ENCODE measurements at places on chromosomes 5 and 9.

- DNase-seq = no peak
Observed at GRCh38 chr5:125143011-125143410, 396.6 kb upstream of the ZNF608 start.

DNA sequence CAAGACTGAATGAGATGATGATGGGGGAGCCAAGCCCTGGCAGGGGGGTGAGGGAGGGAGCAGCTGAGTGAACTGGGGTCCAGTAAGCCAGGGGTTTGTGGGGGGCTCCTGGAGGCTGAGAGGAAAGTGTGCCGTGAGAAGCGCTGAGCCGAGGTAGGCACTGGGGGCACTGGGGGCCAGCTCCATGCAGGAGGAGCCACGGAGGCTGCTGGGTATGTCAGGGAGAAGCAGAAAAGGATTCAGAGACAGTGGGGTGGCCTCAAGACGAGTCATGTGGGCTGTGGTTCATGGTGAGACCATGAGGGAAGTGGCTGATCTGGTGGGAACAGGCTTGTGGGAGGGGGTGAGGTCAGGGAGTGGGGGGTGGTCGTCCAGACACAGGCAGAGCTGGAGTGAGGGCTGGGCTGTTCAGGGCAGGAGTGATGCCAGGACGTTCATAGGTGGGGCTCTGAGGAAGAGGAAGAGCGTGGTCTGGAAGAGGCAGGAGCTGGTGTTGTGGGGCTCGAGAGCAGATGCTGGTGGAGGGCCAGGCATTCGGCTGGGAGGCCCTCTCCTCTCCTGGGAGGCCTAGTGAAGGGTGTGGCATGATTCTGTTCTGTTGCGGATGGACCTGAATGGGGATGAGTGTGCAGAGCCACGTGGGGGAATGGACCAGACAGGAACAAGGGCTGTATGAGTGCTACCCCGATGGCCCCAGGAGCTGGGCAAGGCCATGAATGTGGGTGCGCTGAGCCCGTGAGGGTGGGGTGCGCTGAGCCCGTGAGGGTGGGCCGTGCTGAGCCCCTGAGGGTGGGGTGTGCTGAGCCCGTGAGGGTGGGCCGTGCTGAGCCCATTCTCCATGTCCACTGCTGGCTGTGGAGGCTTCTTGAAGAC, 92.7 kb upstream of the CACNA1B start:
- no peak for DNase-seq

- DNase-seq = no peak
Observed at GRCh38 chr5:56480705-56481427, 247.7 kb upstream of the ANKRD55 start.

GRCh38 chr5:175344331-175345195, 99.4 kb downstream of the DRD1 start:
- no peak for DNase-seq

- no peak for DNase-seq
Observed at GRCh38 chr5:57698802-57699201, 216.2 kb upstream of the ACTBL2 start.

DNA sequence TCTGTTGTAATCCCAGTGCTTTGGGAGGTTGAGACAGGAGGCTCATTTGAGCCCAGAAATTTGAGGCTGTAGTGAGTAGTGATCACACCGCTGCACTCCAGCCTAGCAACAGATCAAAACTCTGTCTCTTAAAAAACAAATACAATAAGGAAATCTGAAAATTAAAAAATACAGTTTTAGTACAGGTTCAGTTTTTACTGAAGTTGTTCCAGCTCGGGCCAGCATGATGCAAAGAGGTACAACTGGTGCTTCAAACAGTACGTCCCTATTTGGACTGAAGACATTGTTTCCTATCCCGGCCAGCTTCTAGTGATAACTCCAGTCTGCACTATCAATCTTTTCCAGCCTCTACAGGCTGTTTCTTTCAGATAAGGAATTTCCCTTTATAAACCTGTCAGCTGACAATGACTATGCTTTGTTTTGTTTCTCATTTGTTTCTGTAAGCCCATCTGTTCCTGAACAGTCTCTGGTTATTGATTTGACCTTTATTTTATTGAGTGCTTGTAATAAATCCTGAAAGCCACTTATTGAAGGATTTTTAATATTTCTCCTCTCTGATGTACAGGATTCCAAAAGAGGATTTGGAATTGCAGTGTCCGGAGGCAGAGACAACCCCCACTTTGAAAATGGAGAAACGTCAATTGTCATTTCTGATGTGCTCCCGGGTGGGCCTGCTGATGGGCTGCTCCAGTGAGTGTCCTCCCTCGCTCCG, 41.9 kb downstream of the TJP2 start:
- DNase-seq = no peak

DNA sequence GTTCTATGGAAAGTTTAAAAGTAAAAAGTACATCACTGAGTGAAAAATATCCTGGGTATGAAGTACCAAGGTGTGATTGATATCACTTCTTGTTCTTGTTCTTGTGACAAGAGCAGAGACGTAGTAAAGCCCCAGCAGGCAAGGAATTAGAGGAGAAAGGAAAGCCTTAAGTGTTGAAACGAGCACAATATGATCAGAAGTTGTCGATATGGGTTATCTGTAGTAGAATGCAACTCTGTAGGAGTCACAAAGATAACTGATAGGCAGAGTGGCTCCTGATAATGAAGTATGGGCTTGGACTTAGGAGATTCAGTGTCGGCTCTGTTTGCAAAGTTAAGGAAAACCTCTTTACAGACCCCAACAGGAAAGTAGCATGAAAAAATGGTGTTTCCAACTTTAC, 1179.1 kb downstream of the DTWD2 start:
- no peak for DNase-seq

DNA sequence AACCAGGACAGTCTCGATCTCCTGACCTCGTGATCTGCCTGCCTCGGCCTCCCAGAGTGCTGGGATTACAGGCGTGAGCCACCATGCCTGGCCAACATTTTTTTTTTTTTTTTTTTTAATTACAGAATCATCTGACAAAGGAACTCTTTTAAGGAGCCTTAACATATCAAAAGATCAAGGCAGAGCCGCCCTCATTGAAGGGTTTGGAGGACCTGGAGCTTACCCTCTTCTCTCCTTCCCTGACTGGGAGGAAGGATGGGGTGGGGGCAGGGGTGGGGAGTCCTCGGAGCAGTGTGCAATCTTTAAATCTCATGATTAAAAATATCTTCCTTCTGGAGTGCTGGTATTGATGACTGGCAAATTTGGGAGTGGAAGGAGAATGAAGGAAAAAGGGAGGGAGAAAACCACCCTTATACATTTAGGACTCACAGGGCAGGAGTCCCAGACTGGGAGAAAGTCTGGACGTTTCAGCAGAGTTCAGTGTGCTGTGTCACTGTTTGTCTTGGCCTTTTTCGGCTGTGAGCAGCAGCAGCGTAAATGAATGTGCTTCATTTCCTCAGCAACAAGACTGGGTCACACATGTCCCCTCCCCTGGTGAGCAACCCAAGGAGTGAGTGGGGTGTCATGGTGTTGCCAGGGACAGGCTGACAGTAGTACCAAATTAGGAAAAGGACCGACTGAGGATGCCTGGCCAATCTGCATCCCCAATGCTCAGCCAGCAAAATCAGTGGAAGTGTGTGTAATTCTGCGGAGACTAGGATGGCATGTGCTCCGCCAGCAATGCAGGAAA, 115.3 kb upstream of the BNC2 start:
- DNase-seq = no peak

GRCh38 chr5:67154556-67155206, 41.9 kb downstream of the CD180 start:
- no peak for DNase-seq

GRCh38 chr5:15334551-15335266, 165.3 kb upstream of the FBXL7 start:
- DNase-seq = no peak

DNA sequence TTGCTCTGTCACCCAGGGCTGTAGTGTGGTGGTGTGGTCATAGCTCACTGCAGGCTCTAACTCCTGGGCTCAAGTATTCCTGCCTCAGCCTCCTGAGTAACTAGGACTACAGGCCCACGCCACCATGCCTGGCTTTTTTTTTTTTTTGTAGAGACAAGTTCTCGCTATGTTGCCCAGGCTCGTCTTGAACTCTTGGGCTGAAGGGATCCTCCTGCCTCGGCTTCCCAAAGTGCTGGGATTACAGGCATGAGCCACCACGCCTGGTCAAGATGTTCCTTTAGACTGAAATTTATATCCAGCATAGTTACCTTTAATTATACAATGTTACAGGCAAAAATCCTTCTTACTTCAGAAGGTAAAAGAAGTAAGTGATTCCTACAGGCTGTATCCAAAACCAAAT, 1.6 kb upstream of the DNAJC21 start:
- DNase-seq = no peak

DNA sequence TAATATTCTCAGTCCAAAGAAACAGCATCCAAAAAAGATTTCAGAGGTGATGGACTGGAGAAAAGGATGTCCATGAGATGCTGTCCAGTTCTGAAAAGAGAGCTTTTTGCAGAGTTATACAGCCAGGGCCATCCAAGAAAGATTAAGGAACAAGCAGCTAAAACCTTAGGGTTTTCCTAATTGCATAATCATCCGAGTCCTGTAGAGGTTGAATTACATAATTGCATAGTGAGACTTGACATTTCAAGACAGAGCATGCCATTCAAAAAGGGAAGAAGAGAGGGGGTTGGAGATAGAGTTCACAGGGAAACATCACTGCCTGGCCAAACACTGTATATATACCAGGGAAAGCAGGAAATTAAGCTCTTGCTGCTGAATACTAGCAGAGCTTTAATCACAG, 1729.2 kb upstream of the WWC1 start:
- no peak for DNase-seq

DNA sequence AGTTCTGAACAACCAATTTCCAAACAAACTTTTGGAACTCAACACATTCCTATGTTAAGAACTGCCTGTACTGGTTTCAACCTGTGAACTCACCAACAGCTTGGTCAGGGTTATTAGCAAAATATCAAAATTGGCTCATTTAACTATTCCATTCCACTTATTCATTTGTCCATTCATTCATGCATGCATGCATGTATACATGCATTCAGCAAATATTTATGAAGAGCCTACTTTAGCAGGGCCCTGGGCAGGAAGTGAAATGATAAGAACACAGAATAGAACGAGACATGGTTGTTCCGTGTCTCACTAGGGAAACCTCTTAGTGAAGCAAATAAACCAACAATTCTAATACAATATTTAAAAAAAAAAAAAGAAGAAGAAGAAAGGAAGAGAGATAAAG, 107.4 kb downstream of the GLIS3 start:
- no peak for DNase-seq

DNA sequence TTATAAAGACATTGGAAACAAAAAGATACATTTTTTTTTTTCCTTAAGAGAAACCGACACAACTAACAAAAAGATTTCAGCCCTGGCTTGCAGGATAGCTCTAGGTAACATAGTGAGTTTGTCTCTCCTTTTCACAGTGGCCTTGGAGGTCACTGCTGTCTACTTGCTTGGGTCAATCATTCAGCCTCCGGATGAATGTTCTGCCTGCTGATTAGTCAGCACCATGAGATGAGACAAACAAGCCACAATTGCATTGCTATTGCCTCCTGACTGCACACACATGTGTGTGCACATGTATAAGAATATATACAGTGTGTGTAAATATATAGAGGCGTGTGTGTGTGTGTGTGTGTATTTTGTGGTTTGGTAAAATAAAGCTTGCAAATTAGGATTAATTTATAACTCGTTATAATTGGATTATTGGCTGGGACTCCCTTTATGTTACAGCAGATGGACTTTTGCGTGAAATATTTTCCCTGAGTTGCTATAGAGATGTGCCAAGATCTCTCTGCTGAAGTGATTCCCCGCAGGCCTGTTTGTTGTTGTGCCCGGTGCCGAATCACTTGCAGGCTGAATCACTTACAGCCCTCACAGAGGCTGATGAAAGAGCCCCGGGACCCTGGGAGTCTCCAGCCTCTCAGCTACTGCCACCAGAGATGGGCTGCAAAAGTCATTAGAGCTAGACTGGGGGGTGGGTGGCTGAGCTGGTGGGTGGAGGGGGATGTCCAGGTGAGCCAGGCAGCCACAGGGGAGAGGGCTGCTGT, 161.2 kb downstream of the FGF18 start:
- no peak for DNase-seq

DNA sequence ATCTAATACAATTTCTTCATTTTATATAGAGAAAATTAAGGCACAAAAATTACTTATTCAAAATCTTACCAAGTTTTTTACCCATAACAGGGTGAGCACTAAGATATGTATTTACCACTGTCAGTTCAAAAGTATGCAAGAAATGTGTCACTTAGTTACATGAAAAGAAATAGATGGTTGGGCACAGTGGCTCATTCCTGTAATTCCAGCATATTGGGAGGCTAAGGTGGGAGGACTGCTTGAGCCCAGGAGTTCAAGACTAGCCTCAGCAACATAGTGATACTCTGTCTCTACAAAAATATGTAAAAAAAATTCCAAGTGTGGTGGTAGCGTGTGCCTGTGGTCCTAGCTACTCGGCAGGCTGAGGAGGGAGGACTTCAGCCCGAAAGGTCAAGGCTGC, 19.4 kb downstream of the YIPF5 start:
- DNase-seq = no peak

GRCh38 chr5:176620333-176620981, 9.9 kb downstream of the SNCB start:
- no peak for DNase-seq

- no peak for DNase-seq
Observed at GRCh38 chr9:105309531-105309931, 65.1 kb downstream of the SLC44A1 start.
